ENCODE measurements at places on chromosomes 13 and 19. TPM values are rescaled to one million over a fixed set of nuclear protein-coding genes. Genes with fewer than 3 reads are reported as not detected.

- H3K27ac ChIP-seq: no peak overlapping the region
- H3K4me1 ChIP-seq: peaks cover 5% of the 10 kb centered on the region
- no peaks in the 10 kb centered on the region for H3K27me3 ChIP-seq
Observed at GRCh38 chr19:980133-980998, 3.8 kb upstream of the WDR18 start.

GRCh38 chr13:114339857-114340534 is 25.7 kb downstream of the CHAMP1 start:
- DNase-seq: no peak
- H3K36me3 ChIP-seq: no peaks in the 10 kb centered on the region
- peak overlapping the region; percentile 13 for H3K4me3 ChIP-seq
- H3K4me1 ChIP-seq: peaks cover 21% of the 10 kb centered on the region
- peaks cover 27% of the 10 kb centered on the region for H3K27me3 ChIP-seq

DNA sequence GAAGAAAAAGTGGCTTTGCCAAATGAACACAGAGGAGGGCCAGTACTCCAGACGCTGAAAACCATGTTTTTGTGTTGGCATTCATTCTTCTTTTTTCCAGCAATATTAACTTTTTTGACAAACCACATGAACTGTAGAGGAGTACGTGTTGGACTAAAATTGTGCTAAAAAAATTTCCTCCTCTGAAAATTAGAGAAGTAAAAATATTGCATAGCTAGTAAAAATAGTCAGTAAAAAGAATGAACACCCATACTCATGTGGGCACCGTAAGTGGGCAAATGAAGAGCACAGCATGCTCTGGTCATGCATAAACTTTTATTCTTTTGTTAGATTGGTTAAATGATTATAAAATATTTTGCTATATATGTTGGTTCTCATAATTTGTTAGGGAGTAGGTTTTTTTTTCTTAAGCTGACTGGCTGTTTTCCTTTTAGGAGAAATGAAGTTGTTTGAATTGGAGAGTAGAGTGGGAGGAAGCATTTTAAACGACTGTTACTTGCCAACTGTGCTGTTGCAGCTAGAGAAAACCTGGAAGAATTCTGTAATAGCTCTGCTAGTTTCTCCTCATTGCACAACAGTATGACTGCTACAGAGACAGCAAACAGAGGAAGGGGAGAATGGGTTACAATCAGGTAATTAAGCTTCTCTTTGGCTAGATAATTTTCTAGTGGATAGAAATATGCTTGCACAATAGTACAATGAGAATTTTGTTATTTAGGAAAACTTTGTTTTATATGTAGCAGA is 222.4 kb downstream of the KCTD12 start:
- no peaks in the 10 kb centered on the region for H3K36me3 ChIP-seq
- peaks cover 5% of the 10 kb centered on the region for H3K27me3 ChIP-seq
- DNase-seq: no peak
- H3K27ac ChIP-seq: no peak overlapping the region
- no peak overlapping the region for H3K4me3 ChIP-seq

GRCh38 chr19:30656520-30657100 is 284.4 kb downstream of the ZNF536 start:
- no peak for DNase-seq
- no peaks in the 10 kb centered on the region for H3K27me3 ChIP-seq
- H3K4me3 ChIP-seq: no peak overlapping the region
- no peaks in the 10 kb centered on the region for H3K36me3 ChIP-seq
- H3K4me1 ChIP-seq: no peaks in the 10 kb centered on the region

GRCh38 chr19:7428651-7429113 is 60.2 kb downstream of the PEX11G start:
- peaks cover 10% of the 10 kb centered on the region for H3K4me1 ChIP-seq
- no peak overlapping the region for H3K27ac ChIP-seq
- DNase-seq: no peak
- no peak overlapping the region for H3K4me3 ChIP-seq
- H3K36me3 ChIP-seq: peaks cover under 1% of the 10 kb centered on the region

GRCh38 chr19:46480415-46480814 is 9.1 kb upstream of the PNMA8A start:
- H3K27ac ChIP-seq: no peak overlapping the region
- DNase-seq: no peak
- peaks cover 24% of the 10 kb centered on the region for H3K27me3 ChIP-seq
- peaks cover 3% of the 10 kb centered on the region for H3K4me1 ChIP-seq

DNA sequence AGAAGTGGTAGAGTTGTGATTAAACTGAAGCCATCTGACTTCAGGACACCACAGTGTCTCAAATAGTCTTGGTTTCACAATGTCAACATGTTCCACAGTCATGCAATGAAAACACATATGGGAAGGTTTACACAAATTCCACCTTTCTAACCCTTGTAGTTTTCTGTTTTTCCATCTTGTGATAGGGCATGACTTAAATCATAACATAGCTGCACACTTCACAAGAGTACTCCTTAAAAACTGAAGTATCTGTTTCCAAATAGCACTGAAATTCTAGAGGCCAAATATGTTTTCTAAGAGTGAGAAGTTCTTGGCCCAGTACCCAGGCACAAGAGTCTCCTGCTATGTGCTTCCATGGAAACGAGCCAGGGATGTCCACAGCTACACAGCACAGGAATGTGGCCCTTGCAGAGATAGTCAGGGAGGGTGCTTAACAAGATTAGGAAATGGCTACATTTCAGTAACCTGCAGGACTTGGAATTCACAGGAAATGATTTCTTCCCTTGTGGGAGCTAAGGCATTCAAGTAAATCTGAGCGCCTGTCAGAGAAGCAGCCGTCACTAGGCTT is 269.1 kb downstream of the NDFIP2 start:
- no peaks in the 10 kb centered on the region for H3K27me3 ChIP-seq
- H3K36me3 ChIP-seq: no peaks in the 10 kb centered on the region
- DNase-seq: no peak
- H3K4me1 ChIP-seq: no peaks in the 10 kb centered on the region

USHBP1 gene
- total RNA-seq: not detected

IRF3 gene
- total RNA-seq: 198 TPM

FOXA3 gene
- not detected for total RNA-seq

PODNL1 gene
- total RNA-seq: 1.2 TPM

KLK5 gene
- not detected for total RNA-seq

Measured in activated naive CD8-positive, alpha-beta T cell treated with anti-CD3 and anti-CD28 coated beads, Interleukin-2, amount 10 ng/mL, durations not matched to agents 7 days and 5 days (primary cell).